ENCODE measurements at places on chromosomes 13 and 19.

DNA sequence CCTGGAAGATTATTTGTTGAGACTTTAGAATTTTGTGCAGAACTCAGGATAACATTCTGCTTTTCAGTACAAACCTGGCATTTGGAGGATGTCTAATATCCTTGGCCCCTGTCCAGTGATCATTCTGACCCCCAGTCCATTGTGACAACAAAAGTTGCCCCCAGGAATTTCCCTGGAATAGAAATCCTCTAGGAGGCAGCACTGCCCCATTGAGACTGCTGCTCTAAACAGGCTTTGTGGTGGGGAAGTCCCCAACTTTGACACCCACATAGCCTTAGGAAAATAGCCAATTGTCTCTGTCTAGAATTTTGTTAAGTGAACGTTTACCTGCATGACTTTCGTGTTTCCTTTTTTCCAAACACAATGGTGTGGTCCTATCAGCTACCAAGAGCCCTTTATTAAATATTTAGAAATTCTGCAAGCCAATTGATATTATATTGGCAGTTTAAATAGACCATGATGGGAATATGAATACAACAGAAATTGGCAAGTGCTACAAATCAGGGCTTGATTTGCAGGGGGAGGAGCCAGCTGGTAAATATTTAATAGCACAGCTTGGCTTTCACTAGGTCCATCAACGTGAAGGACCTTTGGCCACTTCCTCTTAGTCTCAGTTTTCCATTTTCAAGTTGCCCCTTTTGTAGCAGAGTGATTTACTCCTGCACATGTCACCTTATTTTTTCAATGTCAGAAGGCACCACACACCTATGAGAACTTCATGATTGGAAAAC lies 451.7 kb downstream of the EFNB2 start:
- DNase-seq, result peak; percentile 21

GRCh38 chr13:54486421-54487166 lies 1458.0 kb downstream of the OLFM4 start:
- no peak for DNase-seq

DNA sequence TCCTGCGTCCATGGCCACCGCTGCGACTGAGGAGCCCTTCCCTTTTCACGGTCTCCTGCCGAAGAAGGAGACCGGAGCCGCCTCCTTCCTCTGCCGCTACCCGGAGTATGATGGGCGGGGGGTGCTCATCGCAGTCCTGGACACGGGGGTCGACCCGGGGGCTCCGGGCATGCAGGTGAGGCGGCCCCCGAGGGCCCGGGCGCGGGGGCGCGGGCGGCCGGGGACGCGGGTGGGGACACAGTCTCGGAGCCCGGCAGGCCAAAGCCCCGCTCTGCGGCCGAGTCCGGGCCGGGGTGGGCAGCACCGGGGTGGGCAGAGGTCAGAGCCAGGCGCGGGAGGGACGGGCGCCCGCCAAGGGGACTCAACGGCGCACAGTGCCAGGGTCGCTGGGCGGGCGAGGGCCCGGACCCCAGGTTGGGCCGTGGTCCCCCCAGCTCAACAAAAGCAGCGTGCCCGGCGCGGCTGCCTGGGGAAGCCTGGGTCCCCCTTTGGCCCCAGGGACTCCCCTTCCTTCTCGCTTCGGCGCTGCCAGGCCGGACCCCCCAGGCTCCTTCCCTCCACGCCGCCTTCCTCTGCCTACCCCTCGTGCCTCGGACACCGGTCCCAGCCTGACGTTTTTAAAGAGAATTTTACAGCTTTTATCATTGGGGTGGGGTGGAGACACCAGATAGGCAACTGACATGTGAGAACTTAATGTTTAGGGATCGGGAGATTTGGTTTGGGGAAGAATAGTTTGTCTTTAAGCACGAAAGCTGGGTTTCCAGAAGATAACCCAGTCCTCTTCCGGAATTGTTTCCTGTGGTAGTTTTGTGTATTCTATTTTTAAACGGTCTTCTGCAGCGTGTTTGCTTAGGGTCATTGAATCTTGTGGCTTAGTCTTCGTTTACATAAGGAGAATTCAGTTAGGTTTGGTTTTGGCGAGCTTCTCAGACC lies 509 bp downstream of the TPP2 start:
- DNase-seq, result no peak

- DNase-seq, result no peak
Measured at GRCh38 chr19:15529774-15530372, 21.5 kb downstream of the CYP4F22 start.

- DNase-seq, result peak; percentile 24
Measured at GRCh38 chr13:76116751-76117360, 480.7 kb downstream of the LMO7 start.

- no peak for DNase-seq
Measured at GRCh38 chr19:17933414-17934129, 757 bp downstream of the CCDC124 start.

- no peak for DNase-seq
Measured at GRCh38 chr19:2306971-2307370, 983 bp downstream of the LINGO3 start.

DNA sequence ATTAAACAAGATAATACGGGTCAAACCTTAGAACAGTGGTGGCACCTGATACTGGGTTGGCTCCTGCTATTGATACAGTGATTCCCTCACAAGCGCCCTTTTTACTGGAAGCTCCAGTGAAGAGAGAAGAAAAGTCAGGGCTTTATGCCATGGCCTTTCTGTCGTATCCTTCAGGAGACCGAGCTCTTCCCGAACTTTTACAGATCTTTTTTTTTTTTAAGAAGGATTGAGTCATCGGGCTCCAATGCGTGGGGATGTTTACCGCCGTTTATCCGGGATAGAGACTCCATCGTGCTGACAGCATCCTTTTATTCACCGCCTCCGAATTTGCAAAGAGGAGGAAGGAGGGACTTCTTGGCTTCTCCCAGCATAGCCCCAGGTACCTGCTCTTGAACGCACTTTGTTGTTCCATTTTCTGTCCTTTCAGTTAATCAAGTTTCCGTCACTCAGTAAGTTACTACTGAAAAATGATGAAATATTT lies 574 bp downstream of the ZNF227 start:
- DNase-seq, result no peak

DNA sequence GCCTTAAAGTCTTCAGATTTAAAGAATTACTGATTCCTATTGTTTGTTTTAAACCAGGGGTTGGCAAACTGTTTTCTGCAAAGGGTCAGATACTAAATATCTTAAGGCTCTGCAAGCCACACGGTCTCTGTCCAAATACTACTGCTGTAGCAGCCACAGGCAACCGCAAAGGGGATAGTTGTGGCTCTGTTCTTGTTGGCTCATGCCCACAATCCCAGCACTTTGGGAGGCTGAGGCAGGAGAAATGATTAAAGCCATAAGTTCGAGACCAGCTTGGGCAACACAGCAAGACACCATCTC lies 22.4 kb downstream of the RANBP3 start:
- no peak for DNase-seq

DNA sequence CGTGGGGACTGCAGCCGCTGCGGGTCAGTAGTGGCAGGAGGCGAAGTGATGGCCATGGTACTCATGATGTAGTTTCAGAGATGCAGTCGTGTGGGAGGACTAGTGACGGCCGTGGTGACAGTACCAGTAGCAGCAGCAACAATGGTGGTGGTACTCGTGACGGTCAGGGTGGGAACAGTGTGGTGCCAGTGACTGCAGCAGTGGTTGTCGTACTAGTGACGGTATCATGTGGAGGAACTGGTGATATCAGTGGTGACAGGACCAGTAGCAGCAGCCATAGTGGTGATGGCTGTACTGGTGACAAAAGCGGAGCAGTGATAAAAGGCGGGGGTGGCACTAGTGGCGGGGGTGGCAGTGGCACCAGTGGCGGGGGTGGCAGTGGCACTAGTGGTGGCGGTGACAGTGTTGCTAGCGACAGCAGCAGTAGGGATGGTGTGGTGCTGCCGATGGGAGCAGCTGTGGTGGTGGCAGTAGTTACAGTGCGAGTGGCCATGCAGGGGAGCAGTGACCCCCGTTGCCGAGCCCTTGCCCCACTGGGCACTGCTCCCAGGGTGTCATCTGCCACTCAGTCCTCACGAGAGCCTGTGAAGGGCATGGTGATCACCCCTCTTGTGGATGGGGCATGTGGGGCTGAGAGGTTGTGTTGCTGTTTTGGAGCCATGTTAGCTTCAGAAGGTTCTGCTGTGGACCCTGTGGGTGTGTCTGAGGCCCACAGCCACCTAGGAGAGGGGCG lies 22.7 kb downstream of the ADPRHL1 start:
- DNase-seq, result no peak

DNA sequence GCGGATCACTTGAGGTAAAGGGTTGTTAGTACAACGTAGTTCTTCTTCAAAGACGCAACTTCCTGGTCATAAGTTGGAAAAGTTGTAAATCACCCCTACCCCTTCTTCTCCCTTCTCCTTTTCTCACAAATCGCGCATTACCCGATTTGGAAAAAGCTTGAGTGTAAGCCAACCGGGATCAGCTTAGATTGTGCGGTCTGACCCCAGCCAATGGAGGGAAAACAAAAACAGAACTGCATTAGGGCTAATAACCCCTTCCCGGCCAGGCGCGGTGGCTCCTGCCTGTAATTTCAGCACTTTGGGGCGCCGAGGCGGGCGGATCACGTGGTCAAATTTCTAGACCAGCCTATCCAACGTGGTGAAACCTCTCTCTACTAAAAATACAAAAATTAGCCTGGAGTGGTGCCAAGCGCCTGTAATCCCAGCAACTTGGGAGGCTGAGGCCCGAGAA lies 806 bp downstream of the ZNF90 start:
- DNase-seq, result no peak

DNA sequence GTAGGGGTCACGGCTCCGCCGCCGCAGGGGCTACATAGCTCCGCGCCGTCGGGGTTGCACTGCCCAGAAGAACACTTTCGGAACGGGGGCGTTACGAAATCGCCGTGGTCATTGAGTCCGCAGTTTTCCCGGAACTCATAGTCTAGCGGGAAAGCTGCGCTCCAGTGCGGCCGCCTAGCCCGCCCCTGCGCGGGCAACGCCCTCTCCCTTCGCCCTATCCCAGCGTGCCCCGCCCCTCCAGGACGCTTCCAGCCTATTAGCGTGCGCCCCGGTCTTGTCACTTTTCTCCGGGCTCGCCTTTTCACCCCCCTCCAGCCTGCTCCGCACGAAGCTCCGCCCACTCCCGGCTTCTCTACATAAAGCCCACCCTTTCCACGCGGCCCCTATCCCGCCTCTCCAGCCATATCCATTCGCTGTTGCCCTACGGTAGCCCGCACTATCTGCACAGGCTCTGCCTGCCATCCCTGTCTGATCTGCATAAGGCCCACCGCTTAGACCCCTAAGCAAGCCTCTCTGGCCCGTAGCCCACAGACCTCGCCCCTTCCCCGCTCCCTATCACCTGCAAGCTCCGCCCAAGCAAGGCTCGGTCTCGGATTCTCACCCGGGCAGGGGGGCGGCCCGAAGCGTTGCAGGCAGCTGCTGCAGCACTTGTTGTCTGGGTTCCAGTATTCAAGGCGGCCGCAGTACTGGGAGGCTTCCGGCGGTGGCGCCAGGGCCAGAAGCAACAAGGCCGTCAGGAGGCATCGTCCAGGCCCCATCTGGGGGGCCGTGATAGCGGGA lies 1.6 kb downstream of the IGFLR1 start:
- peak; percentile 92 for DNase-seq

DNA sequence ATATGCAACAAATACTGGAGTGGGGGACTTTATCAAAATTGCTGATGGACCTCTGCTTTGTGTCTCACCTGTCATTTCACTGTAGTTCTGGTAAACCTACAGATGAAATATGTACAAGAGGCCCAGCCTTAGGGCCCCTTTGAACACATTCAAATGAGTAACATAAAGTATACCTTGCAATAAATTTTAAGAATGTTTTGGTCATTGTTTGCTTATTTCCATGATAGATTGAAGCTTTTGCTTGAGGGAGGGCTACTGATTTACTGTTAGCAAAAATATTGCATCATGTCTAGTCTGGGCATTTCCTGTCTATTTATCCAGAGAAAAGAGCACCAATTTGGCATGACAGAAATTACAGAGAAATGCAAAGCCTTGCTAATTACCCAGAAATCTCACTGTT lies 705.5 kb upstream of the PCDH9 start:
- DNase-seq, result no peak

DNA sequence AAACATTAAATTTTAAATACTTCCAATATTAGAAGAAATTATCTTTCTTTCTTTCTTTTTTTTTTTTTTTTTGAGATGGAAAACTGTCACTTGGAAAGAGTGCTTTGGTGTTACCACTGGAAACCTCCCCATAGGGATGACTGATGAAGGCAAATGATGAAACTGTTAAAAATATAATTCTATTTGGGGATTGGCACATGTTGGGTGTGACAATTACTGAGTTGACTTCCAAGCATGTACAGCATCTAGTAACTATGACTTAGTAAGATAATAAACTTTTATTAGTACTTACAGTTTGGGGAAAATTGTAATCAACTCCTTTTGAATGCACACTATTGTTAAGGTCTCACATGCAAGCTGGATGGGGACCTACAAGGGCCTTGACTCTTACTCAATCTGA lies 592.5 kb downstream of the KCTD12 start:
- DNase-seq, result no peak

DNA sequence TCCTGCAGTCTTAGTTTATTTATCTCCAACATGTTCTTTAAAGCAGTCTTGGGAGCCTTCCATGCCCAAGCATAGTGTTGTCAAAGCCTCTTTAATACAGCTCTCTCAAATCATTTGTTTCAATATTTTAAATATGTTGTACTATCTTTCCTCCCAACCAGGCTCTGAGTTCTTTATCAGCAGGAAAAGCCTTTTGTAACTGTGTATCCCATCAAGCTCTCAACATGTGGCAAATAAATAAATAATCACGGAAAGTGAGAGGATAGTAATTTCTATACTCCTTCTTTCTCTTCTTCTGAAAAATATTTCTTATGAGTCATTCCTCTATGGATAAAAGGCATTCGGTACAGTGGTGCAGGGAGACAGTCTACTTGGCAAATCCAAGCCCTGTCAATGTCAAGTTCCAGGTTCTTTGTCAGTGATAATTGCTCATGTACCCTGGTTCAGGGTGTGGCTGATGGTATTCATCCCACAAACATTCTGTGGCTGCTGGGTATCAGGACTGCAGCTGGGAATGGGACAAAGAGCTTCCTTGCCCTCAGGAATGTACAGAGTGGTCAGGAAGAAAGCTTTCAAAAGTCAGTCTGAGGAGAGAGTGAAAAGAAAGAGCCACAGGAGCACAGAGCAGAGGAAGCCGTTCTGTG lies 384.3 kb downstream of the EFNB2 start:
- DNase-seq, result peak; percentile 75

GRCh38 chr13:109480011-109480955 lies 306.1 kb downstream of the IRS2 start:
- DNase-seq, result no peak

All from fibroblast of the conjunctiva (primary cell).